ENCODE measurements at places on chromosomes 7 and 10.
A peak's percentile ranks its signal among the peaks of the same experiment; 100 is the strongest.

- no peak for DNase-seq
Measured at GRCh38 chr10:68516766-68517165, 10.6 kb downstream of the SLC25A16 start.

DNA sequence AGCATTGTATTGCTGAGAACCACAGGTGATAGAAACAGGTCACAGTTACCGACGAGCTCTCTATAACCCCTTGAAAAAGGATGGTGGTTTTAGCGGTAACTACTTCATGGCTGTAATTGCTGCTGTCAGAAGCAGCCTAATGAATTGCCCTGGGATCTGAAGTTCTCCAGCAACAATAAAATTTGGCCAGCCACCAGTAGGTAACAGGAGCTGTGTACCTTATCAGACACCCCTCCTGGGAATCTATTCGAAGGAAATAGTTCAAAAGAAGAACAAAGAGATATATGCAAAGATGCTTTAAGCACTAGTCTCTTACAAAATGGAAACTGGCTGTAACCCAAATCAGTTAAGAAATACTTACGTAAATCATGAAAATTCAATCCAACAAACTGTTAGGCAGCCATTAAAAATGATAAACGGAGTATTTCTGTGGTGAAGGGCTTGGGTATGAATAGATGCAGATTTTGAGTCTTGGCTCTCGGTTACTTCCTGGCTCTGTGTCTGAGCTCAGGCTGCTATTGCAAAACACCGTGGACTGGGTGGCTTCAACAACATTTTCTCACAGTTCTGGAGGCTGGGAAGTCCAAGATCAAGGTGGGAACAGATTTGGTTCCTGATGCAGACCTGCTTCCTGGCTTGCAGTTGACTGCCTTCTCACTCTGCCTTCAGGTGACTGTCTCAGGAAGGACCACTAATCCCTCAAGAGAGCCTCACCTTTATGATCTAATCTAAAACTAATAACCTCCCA lies 1.6 kb downstream of the MSRB2 start:
- no peak for DNase-seq

DNA sequence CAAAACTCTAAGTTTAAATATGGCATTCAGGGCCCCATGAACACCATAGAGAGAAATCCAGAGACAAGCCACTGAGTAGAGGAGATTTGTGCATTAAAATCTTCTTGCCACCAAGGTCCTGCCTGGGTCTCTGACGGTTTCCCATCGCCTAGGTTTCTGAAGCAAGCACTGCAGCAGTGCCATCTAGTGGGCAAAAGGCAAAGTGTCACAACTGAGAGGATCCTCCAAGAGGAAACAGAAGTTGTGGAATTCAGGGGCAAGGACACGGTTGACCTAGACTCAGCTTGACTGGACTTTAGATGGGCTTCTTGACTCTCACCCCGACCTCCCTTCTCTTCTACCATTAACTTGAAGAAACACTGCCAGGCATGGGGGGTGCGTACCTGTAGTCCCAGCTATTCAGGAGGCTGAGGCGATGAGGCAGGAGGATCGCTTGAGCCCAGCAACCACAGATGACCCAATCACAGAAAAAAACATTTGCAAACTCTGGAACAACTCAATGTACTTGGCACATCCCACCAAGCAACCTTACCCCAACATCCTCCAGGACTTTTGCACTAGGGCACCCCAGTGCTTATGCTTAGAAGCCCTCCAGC lies 604.1 kb downstream of the GALNT17 start:
- peak; percentile 53 for DNase-seq

DNA sequence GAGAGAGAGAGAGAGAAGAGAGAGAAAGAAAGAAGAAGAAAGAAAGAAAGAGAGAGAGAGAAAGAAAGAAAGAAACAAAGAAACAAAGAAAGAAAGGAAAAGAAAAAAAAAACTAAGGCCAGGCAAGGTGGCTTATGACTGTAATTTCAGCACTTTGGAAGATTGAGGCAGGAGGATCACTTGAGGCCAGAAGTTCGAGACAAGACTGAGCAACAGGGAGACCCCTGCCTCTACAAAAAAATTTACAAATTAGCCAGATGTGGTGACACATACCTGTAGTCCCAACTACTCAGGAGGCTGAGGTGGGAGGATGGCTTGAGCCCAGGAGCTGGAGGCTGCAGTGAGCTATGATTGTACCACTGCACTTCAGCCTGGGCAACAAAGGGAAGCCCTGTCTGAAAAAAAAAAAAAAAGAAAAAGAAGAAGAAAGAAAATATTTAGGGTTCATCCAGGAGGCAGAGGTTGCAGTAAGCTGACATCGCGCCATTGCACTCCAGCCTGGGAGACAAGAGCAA lies 2.8 kb downstream of the SERPINE1 start:
- no peak for DNase-seq

DNA sequence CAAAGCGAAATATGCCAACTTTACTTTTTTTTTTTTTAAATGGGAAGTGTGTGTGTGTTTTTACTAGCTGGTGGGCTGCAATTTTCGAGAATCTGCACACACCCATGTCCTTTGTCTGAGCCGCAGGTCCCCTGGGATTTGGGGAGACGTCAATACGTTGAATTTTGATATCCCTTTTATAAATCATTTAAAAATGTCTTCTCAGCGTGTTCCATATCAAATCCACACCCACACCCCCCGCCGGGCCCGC lies 404 bp upstream of the FMC1 start:
- no peak for DNase-seq

DNA sequence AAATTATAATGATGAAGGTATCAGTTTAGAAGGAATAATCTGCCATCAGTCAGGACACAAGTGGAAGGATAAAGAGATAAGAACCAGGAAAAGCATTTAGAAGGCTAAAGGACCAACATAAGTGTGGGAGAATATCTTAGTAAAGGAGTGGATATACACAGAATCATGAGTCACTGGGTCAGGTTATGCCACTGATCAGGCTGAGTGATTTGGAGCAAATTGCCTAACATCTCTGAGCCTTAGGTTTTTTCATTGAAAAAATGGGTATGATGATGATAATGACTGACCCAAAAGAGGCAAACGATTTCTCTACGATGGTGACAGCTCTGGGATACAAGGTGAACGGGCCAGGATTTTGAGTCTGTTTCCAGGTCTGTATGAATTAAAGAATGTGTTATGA lies 2.8 kb upstream of the CUL1 start:
- no peak for DNase-seq

DNA sequence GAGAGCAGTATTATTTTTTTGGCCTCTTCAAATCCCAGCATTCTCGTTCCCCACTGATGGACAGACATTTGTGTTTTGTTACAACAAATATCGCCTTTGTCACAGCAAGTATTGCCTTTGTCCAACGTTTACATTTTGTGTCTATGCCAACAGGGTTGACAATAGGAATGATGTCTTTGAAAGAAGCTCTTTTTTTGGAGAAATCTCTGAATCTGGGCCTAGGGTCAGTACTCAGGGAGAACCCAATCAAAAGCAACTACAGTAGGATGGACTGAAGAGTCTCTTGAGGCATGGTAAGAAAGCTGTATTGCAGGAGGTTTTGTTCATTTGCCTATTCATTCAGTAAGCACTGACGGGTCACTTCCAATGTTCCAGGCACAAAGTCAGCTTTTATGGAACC lies 57.7 kb upstream of the KLF14 start:
- no peak for DNase-seq

GRCh38 chr10:118840776-118841468 lies 86.2 kb upstream of the CACUL1 start:
- no peak for DNase-seq

- DNase-seq: peak; percentile 32
Measured at GRCh38 chr7:110534241-110534931, 556.5 kb upstream of the LRRN3 start.

All from left ventricle myocardium superior (tissue), 1 donor.